Tibial nerve (tissue), 4 donors: ENCODE measurements at places on chromosomes 5 and 9. TPM values are rescaled to one million over a fixed set of nuclear protein-coding genes. Genes with fewer than 3 reads are reported as not detected.

Gene ZFP2
- 2.7 TPM for total RNA-seq

Gene UGT3A2
- not detected for total RNA-seq

Gene NNT
- total RNA-seq = 36.3 TPM

Gene SLC6A19
- total RNA-seq = not detected

Gene FXN
- total RNA-seq = 5.9 TPM

Gene ENTPD8
- total RNA-seq = not detected

Gene FST
- 11.5 TPM for total RNA-seq

Gene SV2C
- total RNA-seq = 0.87 TPM

Gene OR1Q1
- not detected for total RNA-seq

Gene OR1J2
- total RNA-seq = not detected

DNA sequence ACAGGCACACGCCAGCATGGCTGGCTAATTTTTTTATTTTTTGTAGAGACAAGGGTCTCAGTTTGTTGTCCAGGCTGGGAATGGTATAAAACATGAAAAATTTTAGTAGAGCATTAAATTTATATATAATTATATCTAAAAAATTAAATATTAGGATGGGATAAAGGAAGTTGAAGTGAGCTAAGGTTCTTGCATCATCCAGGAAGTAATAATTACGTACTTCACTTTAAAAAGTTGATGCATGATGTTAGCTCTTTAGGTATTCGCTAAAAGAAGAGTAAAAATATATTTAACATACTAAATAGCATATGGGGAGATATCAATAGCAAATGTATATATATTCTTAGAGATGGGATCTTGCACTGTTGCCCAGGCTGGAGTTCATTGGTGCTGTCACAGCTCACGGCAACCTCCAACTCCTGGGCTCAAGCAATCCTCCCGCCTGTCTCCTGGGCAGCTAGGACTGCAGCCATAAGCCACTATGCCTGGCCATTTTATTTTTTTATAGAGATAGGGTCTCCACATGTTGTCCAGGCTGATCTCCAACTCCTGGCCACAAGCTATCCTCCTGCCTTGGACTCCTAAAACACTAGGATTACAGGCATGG, 12.3 kb downstream of the DCAF10 start:
- peaks cover 6% of the 10 kb centered on the region for H3K36me3 ChIP-seq
- no peaks in the 10 kb centered on the region for H3K27me3 ChIP-seq
- no peak overlapping the region for H3K4me3 ChIP-seq
- no peak overlapping the region for H3K27ac ChIP-seq

DNA sequence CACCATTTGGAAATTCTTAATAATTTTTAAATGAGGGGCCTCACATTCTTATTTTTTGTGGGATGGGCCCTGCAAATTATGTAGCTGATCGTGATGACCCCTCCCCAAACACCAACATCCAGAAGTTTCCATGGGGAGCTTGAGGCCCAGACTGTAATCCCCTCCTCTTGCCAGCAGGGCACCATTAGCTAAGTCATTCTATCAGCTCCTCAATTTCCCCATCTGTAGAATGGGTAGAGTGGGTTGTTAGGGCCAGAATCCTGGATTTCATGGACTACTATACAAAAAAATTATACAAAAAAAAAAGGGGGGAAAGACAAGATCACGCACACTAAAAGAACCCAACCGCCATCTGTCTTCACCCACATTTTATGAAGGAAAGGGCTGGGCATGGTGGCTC, 38.4 kb downstream of the SHB start:
- no peak overlapping the region for H3K27ac ChIP-seq
- H3K27me3 ChIP-seq = no peaks in the 10 kb centered on the region
- no peak for DNase-seq
- no peaks in the 10 kb centered on the region for H3K36me3 ChIP-seq
- H3K4me1 ChIP-seq = peaks cover 30% of the 10 kb centered on the region

DNA sequence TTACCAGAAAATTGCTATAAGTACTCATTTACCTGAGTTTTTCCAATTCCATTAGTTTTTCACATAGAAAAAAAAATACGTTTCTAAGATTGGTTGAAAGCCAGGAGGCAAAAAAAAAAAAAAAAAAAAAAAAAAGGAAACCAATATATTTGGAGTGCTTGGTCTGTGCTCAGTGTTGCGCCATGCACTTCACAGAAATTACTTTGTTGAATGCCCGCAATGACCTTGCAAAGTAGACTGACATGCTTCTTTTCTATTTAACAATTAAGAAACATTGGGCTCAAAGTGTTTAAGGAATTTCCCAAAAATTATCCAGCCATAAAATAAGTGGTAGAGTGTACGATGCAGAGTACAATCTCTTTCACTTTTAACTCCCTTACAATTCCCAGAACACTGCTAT, 65.2 kb upstream of the PAPPA start:
- H3K4me1 ChIP-seq = no peaks in the 10 kb centered on the region
- no peaks in the 10 kb centered on the region for H3K36me3 ChIP-seq
- no peaks in the 10 kb centered on the region for H3K27me3 ChIP-seq
- H3K27ac ChIP-seq = no peak overlapping the region
- H3K4me3 ChIP-seq = no peak overlapping the region
- no peak for DNase-seq

- H3K4me3 ChIP-seq = no peak overlapping the region
- H3K27ac ChIP-seq = no peak overlapping the region
- H3K36me3 ChIP-seq = no peaks in the 10 kb centered on the region
- no peaks in the 10 kb centered on the region for H3K27me3 ChIP-seq
- DNase-seq = no peak
Observed at GRCh38 chr5:111948092-111948841, 191.3 kb upstream of the NREP start.

- H3K4me3 ChIP-seq = no peak overlapping the region
- no peak for DNase-seq
- no peak overlapping the region for H3K27ac ChIP-seq
- H3K4me1 ChIP-seq = no peaks in the 10 kb centered on the region
Observed at GRCh38 chr9:31355965-31356364, 1028.5 kb upstream of the ACO1 start.

DNA sequence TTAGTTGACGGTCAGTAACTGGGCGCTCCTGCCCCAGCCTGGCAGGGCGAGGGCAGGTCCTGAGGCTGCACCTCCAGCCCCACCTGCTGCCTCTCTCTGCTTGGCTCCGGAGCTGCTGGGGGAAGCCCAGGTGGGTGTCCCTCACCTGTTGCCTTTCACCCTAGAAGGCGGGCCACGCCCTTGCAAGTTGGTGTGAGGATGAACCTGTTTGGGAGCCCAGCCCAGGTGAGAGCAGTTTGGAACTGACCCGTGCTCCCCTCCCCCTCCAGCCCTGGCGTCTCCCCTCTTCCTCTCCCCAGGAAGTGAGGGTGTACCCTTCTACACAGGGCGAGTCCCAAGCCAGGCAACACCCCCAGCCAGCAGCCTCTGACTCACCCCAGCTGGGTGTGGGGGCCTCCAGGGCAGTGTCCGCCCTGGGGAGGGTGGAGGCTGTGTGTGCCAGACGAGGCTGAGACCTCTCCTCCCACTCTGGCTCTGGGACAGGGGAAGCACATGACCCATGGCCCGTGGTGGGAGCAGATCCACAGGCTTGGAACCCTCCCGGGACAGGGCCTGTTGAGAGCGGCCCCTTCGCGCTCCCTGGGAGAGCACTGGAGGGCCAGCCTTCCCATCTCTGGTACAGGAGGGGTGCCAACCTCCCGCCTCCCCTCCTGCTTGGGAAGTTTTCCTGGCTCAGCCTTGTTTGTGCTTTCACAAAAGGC, 10.4 kb downstream of the LRRC8A start:
- H3K27me3 ChIP-seq = no peaks in the 10 kb centered on the region
- peak overlapping the region; percentile 84 for H3K27ac ChIP-seq
- H3K36me3 ChIP-seq = peaks cover 39% of the 10 kb centered on the region
- peak; percentile 74 for DNase-seq

GRCh38 chr5:157252711-157253465, 13.0 kb upstream of the CYFIP2 start:
- no peak overlapping the region for H3K4me3 ChIP-seq
- H3K27ac ChIP-seq = no peak overlapping the region
- H3K4me1 ChIP-seq = no peaks in the 10 kb centered on the region
- DNase-seq = no peak
- H3K27me3 ChIP-seq = no peaks in the 10 kb centered on the region
- H3K36me3 ChIP-seq = no peaks in the 10 kb centered on the region

DNA sequence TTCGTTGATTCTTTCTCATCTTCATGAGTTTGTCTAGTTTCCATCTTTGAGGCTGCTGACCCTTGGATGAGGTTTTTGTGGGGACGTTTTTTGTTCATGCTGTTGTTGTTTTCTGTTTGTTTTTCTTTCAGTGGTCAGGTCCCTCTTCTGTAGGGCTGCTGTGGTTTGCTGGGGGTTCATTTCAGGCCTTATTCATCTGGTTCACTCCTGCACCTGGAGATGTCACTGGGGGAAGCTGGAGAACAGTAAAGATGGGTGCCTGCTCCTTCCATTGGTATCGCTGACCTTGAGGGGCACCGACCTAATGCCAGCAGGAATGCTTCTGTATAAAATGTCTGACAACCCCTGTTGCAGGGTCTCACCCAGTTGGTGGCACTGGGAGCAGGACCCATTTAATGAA, 8.5 kb downstream of the OR1N2 start:
- no peaks in the 10 kb centered on the region for H3K36me3 ChIP-seq
- DNase-seq = no peak
- no peak overlapping the region for H3K27ac ChIP-seq
- H3K4me1 ChIP-seq = no peaks in the 10 kb centered on the region

GRCh38 chr5:151595411-151595826, 4.3 kb upstream of the FAT2 start:
- no peaks in the 10 kb centered on the region for H3K4me1 ChIP-seq
- DNase-seq = no peak
- H3K4me3 ChIP-seq = no peak overlapping the region
- H3K36me3 ChIP-seq = no peaks in the 10 kb centered on the region
- H3K27ac ChIP-seq = no peak overlapping the region
- H3K27me3 ChIP-seq = no peaks in the 10 kb centered on the region

DNA sequence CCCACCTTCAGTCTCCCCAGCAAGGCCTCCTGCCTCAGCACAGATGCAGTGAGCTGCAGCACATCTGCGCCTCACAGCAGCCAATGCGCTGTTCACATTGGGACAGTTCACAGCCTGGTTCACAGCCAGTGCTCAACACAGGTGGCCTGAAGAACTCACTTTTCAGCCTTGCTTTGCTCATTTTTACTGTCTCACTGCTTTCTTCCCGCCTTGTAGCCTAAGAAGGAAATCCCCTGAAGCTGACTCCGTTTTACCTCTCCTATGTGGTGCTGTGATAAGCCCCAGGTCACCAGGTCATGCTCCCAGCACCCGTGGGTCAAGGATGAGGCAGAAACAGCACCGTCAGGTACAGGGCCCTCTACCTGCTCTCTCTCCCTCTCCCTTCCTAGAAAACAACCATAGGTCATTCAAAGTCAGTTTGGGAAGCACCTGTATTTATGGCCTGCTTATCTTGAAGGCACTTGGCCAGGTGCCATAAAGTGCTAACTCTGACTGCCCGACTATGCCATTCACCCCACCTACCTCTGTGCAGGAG, 1.1 kb downstream of the GCNT4 start:
- no peak overlapping the region for H3K4me3 ChIP-seq
- no peaks in the 10 kb centered on the region for H3K27me3 ChIP-seq
- no peak for DNase-seq
- H3K27ac ChIP-seq = no peak overlapping the region
- H3K36me3 ChIP-seq = no peaks in the 10 kb centered on the region

GRCh38 chr9:94802793-94803192, 76.3 kb downstream of the AOPEP start:
- no peaks in the 10 kb centered on the region for H3K27me3 ChIP-seq
- H3K4me3 ChIP-seq = no peak overlapping the region
- peaks cover under 1% of the 10 kb centered on the region for H3K36me3 ChIP-seq
- DNase-seq = no peak
- H3K4me1 ChIP-seq = peaks cover 77% of the 10 kb centered on the region

DNA sequence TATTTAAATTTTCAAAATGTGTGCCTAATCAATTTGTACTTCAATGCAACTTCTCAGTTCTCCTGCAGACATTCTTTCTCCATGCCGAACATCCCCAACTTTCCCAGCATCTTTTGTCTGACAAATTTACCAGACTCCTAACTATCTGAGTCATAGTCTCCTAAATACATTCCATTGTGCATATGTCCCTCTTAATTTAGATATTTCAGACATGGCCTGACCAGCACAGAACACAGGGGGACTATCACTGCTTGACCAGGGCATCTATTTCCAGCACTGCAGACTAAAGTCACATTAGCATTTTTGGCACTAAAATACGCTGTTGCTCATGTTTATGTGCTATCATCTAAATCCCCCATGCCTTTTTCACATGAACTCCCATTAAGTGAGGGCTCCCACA, 71.9 kb downstream of the ITGA1 start:
- no peaks in the 10 kb centered on the region for H3K36me3 ChIP-seq
- no peaks in the 10 kb centered on the region for H3K27me3 ChIP-seq
- H3K27ac ChIP-seq = no peak overlapping the region
- DNase-seq = no peak
- H3K4me3 ChIP-seq = no peak overlapping the region

GRCh38 chr9:77908293-77908692, 123.3 kb downstream of the GNAQ start:
- H3K27ac ChIP-seq = no peak overlapping the region
- H3K36me3 ChIP-seq = no peaks in the 10 kb centered on the region
- H3K4me3 ChIP-seq = no peak overlapping the region
- H3K27me3 ChIP-seq = no peaks in the 10 kb centered on the region

GRCh38 chr9:136395345-136396218, 4.4 kb downstream of the SNAPC4 start:
- no peak overlapping the region for H3K27ac ChIP-seq
- peaks cover 15% of the 10 kb centered on the region for H3K4me1 ChIP-seq
- no peak for DNase-seq

- no peak for DNase-seq
- no peaks in the 10 kb centered on the region for H3K27me3 ChIP-seq
- H3K36me3 ChIP-seq = no peaks in the 10 kb centered on the region
- H3K27ac ChIP-seq = no peak overlapping the region
Observed at GRCh38 chr5:176723440-176723839, 76.2 kb downstream of the TSPAN17 start.

GRCh38 chr5:141605523-141606277, 13.1 kb downstream of the DIAPH1 start:
- H3K4me3 ChIP-seq = no peak overlapping the region
- H3K27ac ChIP-seq = peak overlapping the region; percentile 79
- H3K36me3 ChIP-seq = no peaks in the 10 kb centered on the region
- no peaks in the 10 kb centered on the region for H3K27me3 ChIP-seq

DNA sequence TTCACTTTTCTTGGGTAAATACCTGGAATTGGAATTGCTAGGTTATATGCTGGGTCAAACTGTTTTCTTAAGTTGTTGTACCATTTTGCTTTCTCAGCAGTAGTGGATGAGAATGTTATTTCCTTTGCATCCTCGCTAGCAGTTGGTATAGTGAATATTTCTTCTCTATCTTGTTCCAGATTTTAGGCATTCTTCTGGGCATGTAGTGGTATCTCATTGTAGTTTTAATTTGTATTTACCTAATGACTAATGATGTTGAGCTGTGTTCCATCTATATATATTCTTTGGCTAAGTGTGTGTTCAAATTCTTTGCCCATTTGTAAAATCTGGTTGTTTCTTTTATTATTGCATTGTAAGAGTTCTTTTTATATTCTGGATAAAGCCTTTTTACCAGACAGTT, 333.3 kb downstream of the MAT2B start:
- no peaks in the 10 kb centered on the region for H3K4me1 ChIP-seq
- H3K27ac ChIP-seq = no peak overlapping the region
- H3K36me3 ChIP-seq = no peaks in the 10 kb centered on the region
- no peaks in the 10 kb centered on the region for H3K27me3 ChIP-seq
- no peak overlapping the region for H3K4me3 ChIP-seq
- no peak for DNase-seq
